ENCODE measurements at places on chromosomes 6 and 20.
A peak's percentile ranks its signal among the peaks of the same experiment; 100 is the strongest.

GRCh38 chr6:71982389-71982788, 96.0 kb downstream of the RIMS1 start:
- DNase-seq = peak; percentile 16

- peak; percentile 77 for DNase-seq
Measured at GRCh38 chr6:7243179-7243981, 69.6 kb downstream of the SSR1 start.

DNA sequence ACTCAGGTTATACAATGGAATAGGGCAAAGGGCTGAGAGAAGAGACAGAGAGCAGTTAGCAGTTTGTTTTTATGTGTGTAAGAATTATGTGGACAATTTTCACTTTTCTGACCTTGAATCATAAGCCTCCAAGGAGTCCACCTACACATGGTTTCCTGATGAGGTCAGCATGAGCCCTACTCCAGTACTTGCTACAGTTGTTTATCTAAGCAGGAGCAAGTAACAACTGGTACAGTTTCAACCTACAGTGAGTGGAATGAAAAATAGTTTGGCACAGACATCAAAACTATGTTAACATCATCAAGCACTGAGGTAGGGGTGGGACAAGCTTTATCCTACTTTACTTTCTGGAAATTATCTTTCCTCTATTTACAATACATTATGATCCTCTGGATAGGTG, 426.7 kb upstream of the ID4 start:
- DNase-seq = no peak

- peak; percentile 68 for DNase-seq
Measured at GRCh38 chr6:43129434-43130194, 41.5 kb upstream of the SRF start.

DNA sequence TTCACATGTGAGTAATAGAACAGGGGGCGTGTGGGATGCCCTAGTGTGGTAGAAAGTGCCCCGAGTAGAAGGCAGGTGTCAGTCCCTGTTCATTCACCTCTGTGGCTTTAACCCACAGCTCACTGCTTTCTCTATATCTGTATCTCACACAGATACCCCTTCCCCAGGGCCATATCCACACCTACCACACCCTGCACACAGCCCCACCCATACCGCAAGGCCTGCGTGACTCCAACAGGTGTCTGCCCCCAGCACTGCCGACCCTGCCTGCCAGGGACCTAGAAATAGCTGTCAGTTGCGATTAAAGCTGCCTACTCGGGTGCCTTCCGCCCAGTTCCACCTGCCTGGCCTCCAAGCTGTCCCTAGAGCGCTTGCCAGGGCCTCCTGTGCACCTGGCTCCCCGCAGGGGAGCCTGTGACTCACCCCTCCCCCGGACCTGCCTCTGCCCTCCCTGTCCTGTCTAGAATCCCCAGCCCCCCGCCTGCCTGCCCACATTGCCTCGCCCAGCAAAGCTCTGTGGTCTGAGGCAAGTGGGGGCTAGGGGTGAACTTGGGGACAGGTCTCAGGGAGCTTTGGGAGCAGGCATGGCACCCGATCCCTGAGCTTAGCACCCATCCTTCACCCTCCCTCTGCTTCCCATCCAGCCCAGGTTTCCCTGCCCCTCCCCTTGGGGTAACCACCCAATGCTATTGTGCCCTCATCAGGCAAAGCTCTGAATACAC, 38.3 kb upstream of the ID1 start:
- no peak for DNase-seq

- no peak for DNase-seq
Measured at GRCh38 chr6:35980991-35981645, 43.3 kb downstream of the SLC26A8 start.

DNA sequence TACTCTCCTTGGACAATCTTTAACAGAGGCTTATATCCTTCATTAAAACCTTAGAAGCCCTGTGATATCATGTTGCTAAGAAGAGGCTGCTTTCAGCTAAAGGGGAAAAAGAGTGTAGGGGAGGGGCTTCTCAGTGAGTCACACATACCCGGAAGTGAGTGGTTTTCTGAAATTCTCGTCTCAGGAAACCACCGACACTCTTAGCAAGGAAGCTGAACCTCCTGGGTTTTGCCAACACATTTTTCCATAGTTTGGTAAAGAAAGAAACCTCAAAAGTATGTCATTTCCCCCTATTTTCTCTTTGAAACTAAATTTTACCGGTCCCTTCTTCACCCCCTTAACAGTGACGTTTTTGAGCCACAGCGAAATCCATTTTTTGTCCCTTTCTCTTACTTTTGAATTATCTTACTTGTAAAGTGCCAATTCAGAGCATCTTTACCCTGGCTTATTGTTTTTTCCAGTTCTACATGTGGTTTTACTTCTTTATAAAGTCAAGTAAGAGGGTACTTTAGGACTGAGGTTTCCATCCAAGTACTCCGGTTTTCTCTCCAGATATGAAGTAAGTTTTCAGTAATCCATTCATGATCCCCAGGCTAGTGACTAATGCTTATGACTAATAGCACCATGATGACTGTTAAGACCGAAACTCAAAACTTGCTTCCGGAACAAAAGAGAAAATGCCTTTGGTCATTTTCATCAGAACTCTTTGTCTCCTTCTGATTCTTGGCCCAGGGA, 219.3 kb downstream of the ARHGAP18 start:
- peak; percentile 53 for DNase-seq

DNA sequence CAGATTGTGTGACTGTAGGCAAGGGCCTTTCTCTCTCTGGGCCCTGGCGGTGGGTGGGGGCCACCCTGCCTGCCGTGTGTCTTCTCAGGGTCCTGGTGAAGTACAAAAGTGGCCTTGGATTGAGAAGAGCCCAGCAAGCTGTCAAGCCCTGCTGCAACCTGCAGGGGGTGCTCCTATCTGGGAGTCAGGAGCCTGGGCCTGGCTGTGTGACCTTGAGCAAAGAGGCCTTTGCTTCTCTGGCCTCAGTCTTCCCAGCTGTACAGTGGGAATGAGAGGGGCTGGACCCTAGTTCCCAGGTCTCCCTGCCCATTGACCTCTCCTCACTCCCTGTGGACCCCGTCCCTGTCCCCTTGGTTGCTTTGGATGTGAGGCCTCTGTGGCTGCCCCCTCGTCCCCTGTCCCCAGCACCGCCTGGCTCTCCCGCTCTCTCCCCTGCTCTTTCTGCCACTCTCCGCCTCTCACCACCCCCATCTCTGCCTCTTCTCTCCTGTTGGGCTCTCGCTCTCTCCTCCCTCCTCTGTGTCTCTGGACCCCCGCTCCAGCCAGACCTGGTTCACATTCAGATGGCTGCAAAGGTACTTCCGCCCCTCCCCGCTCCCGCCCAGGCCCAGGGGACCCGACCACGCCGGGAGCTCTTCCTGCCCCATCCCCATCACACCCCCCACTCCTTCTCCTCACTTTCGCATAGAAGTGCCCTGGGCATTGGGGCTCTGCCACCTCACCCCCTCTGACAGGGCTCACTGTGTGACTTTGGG, 46.7 kb downstream of the SRC start:
- DNase-seq = no peak

GRCh38 chr6:113187661-113188060, 669.5 kb upstream of the MARCKS start:
- DNase-seq = no peak

DNA sequence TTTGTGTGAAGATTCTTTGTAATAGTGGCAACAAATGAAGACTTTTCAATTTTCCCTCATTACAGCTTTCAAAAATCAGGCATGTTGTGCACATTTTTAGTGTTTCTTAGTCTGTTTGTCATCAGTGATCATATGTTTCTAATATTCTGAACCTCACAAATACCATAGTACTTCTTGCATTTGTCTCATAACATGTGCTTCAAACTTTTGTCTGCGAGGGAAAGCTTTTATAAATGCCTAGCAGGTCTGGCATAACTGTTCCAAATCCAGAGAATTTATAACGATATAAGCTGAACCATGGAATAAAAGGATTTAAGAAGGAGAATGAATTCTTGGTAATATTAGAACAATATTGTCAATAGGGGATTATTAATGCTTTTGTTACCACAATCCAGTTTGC, 670.2 kb downstream of the RFPL4B start:
- DNase-seq = no peak

- no peak for DNase-seq
Measured at GRCh38 chr20:50251383-50251748, 60.7 kb downstream of the CEBPB start.

DNA sequence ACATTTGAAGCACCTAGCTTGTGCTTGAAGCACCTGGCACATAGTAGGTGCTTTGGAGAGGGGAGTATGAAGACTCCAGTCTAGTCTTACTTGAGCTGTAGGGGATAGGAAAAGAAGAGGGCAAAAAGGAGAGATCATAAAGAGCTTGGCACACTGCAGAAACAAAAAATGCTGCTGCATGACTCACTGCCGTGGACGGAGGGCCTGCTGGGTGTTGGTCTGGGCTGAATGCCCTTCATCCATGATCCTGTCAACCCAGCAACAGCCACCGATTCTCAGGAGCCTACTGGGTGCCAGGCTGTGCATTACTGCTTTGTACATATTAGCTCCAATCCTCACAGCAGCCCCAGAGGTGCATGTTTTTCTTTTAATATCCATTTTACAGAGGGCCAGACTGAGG, 6.0 kb downstream of the PDYN start:
- DNase-seq = no peak

DNA sequence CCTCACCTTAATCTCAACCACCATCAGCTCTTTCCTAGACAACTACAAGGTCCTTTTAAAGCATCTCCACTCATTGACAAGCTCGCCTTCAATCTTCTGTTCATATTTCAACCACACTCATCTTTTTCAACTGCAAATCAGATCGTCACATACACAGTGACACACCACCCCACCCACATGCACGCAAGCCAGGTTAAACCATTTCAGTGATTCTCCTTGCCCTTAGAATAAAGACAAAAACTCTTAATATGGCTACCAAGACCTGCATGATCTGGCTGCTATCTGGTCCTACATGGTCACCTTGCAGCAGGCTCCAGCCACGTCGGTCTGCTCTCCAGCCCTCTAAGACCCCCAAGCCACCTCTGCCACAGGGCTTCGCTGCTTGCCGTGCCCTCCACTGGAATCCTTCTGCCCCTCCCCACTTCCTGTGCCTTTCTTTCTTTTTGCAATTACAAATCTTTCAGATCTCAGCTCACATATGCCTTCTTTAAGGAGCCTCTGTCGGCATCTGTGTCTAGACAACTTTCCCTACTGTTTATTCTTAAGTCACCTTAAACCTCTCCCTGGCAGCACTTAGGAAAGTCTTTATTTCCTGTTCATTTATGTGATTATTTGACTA, 507.3 kb upstream of the ARID1B start:
- DNase-seq = no peak

DNA sequence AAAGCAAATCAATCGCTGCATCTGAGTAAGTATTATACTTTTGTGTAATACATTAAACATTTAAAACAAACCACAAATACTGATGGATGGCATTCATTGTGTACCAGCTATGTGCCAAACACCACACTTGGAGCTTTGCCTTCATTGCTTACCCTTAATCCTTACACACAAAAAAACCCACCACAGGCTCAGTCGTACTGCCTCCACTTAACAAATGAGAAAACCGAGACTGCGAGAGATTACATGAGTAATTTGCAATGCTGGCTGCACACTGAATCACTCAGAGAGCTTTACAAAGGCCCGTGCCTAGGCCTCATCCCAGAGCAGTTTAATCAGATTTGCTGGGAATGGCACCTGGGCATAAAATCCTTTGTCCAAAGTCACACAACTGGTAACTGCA, 130.5 kb downstream of the EDN1 start:
- DNase-seq = no peak

DNA sequence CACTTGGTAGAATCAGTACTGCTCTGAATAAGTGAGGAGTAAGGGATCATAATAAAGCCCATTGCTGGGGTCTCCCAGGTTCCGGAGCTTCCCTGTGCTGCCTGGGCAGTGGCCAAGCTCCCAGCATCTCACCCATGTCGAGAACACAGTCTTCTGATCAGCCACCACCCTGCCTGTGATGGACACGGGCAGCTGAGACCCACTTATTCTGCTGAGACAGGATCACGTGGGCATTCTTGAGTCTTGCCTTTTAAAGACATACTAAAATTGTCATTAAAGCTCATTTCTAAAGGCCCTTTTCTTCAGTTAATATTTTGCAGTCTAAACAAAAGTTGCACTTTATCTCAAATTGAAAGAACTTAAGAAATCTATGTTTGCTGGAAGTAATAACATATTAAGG, 42.7 kb upstream of the SLC22A2 start:
- no peak for DNase-seq

DNA sequence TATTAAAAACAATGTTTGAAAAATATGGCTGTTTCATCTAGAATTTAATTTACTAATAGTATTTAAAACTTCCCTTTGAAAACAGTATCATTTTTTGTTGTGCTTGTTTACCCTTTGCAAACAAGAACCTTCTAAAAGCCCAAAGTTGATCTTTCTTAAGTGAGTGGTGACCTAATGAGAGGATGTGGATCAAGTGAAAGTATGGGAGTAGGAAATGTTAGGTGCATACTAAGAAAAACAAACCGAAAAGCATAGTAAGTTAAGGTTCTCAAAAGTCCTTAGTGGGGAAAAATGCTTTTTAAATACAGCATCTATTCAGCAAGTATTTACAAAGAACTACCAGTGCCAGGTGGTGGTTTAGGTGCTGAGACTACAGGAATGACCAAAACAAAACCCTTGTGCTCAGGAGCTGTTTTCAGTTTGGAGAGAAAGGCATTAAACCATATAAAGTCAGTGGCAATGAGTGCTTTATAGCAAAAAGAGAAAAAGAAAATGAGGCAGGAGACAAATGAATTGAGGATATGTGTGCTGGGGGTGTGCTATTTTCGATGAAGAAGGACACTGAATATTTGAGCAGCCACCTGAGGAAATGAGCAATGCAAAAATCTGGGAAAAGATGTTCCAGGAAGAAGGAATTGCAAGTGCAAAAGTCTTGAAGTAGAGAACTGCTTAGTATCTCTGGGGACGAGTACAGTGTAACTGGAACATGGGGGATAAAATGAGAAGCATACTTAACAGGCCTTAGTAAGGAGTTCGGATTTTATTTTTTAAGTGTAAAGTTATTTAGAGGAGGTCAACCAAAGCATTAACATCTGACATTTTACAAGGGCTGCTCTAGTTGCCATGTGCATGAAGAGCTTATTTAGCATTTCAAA, 24.0 kb downstream of the RNF146 start:
- DNase-seq = no peak

DNA sequence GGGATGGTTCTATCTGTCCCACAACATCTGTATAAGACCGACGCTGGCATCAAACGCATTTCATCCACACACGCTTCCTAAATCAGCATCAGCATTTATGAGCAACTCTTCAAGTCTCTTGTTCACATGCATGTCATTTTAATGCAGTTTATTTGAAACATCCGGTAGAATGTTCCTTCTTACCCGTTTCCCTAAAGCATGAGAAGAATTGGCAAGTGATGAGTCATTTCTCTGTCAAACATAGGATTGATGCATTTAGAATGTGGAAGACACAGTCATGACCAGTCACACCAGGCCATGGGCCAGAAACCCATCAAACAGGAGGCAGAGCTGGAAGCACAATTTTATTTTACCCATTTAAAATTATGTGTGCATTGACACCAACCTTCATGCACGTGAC, 122.8 kb downstream of the UST start:
- DNase-seq = no peak

- DNase-seq = no peak
Measured at GRCh38 chr20:34004790-34005457, 11.2 kb downstream of the RALY start.

GRCh38 chr20:888057-888456, 28.1 kb downstream of the ANGPT4 start:
- no peak for DNase-seq
